ENCODE measurements at places on chromosomes 16 and 17.
A peak's percentile ranks its signal among the peaks of the same experiment; 100 is the strongest.

- DNase-seq, result no peak
Observed at GRCh38 chr17:42579794-42580551, 2.4 kb upstream of the PSMC3IP start.

GRCh38 chr16:3112881-3113574, 642 bp downstream of the ZNF205 start:
- no peak for DNase-seq

DNA sequence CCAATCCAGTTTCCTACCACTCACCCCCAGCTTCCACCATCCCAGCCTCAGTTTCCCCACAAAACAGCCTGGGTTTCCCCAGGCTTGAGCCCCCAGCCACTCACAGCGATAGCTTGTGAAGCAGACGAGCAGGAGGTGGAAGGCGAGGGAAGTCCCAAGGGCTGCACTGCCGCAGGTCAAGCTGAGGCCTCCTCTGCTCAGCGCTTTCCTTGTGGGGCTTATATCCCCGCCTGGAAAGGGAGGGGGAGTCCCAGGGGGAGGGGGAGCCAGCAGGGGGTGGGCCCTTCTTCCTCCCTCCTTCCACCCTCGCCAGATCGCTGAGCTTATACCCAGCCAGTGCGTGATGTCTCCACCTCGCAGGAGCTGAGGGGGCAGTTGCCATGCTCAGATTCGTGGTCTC, at the start of gene PYY:
PYY (minus strand) TSS at position 195 of the 400 bp plus-strand sequence. CDS start 457 bp downstream, outside the sequence.
- no peak for DNase-seq

GRCh38 chr17:17716837-17717523, 35.7 kb downstream of the RAI1 start:
- DNase-seq, result no peak

GRCh38 chr16:67349172-67349571, 22.6 kb downstream of the LRRC36 start:
- peak; percentile 52 for DNase-seq

DNA sequence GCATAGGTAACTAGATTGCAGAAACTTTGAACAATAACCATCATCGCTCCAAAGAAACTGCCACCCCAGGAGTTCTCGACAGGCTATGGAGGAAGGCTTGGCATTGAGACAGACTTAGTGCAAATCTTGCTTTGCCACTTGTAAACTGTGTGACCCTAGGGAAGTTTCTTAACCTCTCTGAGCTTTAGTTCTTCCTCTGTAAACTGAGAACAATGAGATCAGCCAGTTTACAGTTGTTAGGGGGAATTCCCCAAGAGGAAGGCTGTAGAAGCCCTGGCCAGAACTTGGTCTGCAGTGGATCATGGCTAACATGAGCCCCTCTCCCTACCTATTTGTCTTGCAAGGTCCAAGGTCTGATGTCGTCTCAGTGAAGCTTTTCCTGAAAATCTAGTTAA, 78.9 kb downstream of the NT5M start:
- DNase-seq, result no peak

GRCh38 chr17:82823004-82823403, 16.8 kb downstream of the ZNF750 start:
- DNase-seq, result no peak

- no peak for DNase-seq
Observed at GRCh38 chr17:77427391-77427991, 286.7 kb downstream of the SEC14L1 start.

DNA sequence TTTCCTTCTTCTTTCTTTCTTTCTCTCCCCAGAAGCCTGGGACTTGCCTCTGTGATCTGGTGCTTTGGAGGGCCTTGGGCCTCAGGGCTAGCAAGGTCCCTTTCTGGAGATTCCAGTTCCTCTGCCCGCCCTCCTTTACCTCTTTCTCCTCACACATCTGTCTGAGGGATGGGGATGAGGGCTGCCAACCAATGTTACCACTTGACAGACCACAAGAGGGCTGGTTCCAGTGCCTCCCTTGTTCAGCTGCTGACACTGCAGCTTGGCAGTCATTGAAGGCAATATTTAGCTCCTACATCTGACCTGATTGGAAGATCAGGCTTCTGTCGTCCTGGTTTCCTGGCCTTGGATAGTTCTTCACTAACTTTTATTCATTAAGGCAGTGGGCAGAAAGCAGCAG, 3.6 kb upstream of the ZNF652 start:
- DNase-seq, result no peak

DNA sequence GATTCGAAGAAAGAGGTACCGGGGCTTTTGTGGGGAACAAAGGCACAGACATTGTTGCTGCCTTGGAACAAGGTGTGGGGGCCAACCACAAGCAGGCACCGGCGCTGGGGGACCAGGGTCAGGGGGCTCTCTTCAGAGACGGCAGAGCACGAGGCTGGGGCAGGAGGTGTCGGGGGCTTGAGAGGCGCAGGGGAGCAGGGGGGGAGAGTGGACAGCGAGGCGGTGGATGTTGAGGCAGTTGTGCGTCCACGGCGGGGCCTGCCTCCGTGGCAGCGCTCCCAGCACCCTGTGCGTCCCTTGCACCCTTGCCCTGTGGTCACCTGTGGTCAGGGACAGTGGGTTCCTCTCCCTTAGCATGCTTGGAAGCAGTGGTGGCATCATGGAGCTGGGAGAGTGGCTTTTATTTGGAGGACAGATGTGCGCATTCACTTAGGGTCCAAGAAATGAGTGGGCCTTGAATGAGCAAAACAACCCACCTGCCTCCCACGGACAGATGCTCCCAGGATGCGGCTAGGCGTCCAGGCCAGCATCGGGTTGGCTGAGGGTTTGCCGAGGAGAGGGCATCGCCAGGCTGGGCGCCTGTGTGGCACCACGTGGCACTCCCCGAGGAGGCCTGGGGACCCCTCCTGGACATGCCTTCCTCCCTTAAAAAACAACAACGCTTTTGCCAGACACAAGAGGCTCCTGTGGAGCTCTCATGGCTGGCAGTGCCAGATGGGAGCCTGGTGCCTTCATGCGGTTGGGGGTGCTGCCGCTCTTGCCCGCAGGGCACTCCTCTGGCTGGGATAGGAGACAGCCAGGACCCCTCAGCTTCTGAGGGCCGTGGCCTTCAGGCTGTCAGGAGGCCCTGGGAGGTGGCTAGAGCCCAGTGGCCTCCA, 113.0 kb downstream of the BANP start:
- no peak for DNase-seq

- no peak for DNase-seq
Observed at GRCh38 chr16:280552-280951, at the start of gene ARHGDIG. ARHGDIG (plus strand) TSS chr16:280591; CDS start chr16:280681, 90 bp downstream.

DNA sequence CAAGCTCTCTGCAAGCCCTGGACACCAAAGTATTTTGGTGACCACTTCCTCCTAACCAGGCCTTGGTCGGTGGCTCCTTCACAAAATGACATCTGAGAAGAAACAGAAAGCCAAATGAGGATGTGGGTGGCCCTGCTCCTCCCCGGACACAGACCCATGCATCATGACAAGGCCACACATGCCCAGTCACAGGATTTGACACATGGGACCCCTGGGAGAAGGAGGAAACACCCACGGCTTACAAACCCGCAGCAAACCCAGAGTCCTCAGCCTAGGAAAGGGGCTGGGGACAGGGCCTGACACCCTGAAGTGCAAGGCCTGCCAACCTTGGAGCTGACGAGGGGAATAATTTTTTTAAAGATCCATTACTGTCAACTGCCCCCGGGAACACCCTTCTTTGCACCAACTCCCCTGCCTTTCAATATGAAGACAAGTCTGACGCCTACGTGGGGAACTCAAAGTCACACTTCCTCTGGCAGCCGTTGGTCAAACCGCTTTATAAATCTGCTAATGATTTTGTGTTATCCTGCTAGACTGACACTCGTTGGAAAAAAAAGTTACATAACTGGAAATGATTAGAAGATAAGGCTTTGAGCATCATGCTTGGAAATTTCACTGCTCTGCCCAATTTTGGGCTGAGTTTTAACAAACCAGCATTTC, 41.3 kb downstream of the GAS7 start:
- DNase-seq, result no peak

DNA sequence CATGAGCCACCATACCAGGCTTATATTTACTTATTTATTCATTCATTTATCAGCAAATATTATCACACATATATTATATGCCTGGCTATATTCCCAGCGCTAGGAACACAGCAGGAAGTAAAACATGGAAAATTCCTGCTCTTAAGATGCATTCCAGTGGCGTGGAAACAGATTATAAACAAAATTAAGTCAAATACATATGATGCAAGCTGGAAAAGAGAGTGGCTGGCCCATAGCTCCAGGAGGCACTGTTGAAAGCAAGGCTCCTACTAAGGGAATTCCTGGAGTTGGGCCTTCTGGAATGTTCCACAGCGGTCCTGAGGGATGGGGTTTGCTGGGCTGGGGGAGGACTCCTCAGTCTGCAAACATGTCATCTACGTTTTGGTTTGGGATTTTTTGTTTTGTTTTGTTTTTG, 18.4 kb downstream of the ADCY9 start:
- no peak for DNase-seq

GRCh38 chr17:491086-492021, 138.7 kb upstream of the RPH3AL start:
- no peak for DNase-seq

GRCh38 chr17:31095236-31096105, 694 bp downstream of the NF1 start:
- peak; percentile 16 for DNase-seq

GRCh38 chr17:72926171-72926570, 166.3 kb downstream of the SLC39A11 start:
- no peak for DNase-seq

DNA sequence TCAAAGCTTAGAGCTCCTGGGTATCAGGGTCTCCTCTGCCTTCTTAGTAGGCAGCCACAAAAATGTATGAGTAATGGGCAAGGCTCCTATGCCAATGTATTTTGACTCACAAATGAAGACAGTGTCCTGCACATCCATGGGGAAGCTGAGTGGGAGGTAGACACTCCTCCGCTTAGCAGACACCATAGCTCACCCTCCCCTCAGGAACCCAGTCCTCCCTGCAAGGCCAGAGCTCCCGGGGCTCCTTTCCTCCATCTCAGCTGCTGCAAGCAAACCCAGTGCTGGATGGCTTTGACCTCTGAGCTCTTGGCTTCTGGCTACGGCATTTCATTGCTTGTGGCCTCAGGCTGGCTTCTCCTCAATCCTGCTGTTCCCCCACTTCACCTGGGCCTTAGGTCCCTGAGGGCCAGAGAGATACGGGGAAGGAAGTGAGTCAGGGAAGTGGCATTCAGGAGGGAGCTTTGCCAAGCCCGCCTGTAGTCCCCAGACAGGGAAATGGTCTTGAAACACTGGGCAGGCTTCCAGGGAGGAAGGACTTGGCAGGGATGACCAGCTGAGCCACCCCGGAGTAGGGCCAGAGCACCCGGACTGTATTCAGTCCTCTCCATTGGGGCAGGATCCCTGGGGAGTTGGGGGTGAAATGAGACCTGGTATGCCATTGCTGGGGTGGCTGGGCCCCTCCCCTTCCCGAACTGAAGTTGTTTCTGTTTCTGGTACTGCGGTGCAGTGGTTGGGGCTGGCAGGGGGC, 4.5 kb downstream of the ABCC3 start:
- no peak for DNase-seq

DNA sequence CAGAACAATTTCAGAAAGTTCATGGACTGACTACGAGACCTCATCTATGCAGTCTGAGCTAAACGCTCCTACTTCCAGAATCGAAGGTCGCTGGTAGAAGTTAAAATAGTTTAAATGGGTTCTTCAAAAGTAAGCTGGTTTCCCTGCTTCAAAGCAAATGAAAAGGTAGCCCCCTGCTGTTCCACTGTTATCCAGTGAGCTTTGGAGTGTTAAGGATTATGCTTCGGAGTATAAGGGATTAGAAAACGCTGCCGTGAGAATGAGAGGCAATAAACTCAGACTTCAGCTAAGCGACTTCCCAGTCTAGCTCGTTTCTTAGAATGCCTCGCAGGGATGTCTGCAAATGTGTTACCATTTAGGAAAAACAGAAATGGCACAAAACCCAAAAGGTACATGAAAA, 12.4 kb downstream of the MLYCD start:
- DNase-seq, result no peak

- no peak for DNase-seq
Observed at GRCh38 chr16:18855196-18855595, 53.8 kb upstream of the ARL6IP1 start.

DNA sequence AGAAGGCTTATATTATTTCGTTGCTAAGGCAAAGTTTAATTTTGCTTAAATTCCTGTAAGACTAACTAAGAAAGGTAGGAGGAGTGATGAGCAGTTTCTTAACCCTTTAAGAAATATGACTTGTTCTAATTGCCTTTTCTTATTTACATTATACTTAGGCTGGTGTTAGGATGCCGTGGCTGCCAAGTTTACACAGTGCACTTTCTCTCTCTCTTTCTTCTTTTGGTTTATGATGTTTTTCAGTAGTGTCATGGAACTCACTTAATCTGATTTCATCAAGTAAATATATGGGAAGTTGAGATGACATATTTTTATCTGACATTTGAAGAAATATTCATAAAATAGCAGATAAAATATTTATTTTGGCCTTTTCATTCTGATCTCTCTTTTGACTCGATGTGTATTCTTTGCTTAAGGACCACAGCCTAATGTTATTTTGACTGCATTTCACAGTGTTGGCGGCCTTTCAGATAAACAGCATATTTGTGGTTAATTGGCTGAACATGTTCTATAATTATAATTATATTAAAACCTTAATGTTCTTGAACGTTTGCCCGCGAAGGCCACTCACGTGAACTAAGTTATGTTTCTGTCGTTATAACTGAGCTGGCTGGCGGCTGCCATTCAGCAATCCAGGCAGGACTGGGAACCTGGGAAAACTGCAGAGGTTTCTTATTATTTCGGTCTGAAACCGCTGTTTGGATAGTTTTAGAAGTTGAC, 191.6 kb downstream of the WWOX start:
- DNase-seq, result no peak

GRCh38 chr16:4176906-4177417, 60.7 kb upstream of the ADCY9 start:
- DNase-seq, result no peak

- DNase-seq, result no peak
Observed at GRCh38 chr17:9635340-9635739, 10.0 kb upstream of the USP43 start.

- no peak for DNase-seq
Observed at GRCh38 chr17:16649585-16649984, 4.1 kb downstream of the ZNF624 start.

Data from hematopoietic multipotent progenitor cell treated with erythropoietin and hydrocortisone succinate and interleukin-3 and kit ligand, for 15 days (in vitro differentiated cells).